Activated naive CD4-positive, alpha-beta T cell (primary cell): ENCODE measurements at places on chromosomes 3 and 15.

DNA sequence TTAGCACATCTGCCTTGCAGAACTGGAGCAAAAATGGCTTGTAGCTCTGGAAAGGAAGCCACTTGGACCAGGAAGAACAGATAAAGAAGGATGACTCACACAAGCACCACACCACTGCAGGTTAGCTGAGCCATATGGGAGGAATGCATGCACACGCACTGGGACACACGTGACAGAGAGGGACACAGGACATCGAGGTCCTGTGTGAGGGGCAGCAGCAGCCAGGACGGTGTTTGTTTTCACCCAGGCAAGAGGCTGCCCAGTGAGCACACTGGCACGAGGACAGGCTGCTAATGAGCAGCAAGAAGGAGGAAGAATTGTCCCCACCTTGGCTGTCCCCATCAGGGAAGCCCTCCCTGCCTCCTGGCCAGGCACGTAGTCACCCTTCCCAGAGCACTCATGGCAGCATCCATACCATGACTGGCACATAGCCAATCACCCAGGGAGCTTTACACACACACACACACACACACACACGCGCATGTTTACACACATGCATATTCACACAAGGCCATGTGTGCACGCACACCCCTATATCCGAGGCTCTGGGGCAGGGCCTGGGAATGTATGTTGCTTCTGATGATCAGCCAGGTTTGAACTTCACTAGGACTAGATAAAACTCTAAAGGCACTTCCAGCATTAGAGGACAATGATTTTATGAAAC is 24.0 kb upstream of the SPTBN5 start:
- DNase-seq, result no peak

GRCh38 chr3:129068291-129068886 is 7.8 kb downstream of the GP9 start:
- DNase-seq, result no peak

GRCh38 chr3:109178708-109179107 is 42.2 kb downstream of the C3orf85 start:
- DNase-seq, result no peak

DNA sequence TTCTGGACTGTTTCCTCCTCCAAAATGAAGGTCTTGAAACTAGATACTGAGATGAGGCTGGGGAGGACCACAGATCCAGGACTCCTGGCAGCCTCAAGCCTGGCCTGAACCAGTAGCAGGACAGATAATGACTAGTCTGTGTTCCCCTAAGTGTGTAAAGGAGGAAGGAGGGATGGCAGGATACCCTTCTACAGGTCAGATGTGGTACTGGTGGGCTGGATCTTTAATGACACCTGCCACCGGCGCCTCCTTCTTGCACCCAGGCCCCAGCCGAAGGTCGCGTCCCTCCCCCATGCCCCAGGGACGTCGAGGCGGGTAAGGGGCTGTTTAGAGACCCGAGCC is 556 bp downstream of the USP19 start:
- no peak for DNase-seq

- DNase-seq, result no peak
Measured at GRCh38 chr15:88498996-88499395, 31.5 kb downstream of the MRPS11 start.

GRCh38 chr15:62624547-62625378 is 417.8 kb upstream of the TPM1 start:
- DNase-seq, result no peak

- no peak for DNase-seq
Measured at GRCh38 chr3:131107637-131108433, 81.2 kb downstream of the NEK11 start.

- DNase-seq, result no peak
Measured at GRCh38 chr15:37524601-37525000, 409.8 kb upstream of the TMCO5A start.

DNA sequence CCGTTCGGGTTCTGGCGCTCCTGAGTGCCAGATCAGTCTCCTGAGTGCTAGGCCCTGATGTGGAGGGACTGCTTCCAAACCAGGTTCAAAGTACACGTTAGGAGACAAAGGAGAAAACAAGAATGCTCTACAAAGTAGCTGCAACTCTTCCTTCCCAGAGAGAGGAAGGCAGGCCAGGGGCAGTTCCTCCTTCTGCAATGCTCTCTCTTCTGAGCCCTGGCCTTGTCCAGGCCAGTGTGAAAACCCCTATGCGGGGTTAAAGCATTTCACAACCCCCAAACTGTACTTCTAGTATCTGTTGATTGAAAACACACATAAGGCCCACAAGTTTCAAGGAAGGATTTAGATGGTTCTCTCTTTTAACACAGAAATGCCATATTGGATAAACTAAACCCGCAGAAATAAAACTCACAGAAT is 9.7 kb upstream of the CALML4 start:
- DNase-seq, result no peak

GRCh38 chr3:162354356-162354755 is 857.7 kb downstream of the OTOL1 start:
- no peak for DNase-seq

DNA sequence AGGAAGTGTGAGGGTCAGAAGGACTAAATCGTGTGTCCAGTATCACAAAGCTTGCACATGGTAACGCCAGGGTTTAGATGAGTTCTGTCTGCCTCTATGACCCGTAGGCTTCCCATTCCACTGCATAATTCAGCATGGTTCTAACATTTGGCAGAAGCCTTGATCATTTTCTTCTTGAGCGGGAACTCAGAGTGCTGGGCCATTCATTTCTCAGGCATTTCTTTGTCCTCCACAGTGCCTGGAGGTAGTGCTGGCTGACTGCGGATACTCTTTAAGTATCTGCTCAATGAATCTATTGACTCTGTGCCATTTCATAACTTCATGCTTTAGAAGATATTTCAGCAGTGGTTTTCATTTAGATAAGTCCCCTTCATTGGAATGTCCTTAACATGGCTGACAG is 370.2 kb downstream of the EPHB1 start:
- no peak for DNase-seq

DNA sequence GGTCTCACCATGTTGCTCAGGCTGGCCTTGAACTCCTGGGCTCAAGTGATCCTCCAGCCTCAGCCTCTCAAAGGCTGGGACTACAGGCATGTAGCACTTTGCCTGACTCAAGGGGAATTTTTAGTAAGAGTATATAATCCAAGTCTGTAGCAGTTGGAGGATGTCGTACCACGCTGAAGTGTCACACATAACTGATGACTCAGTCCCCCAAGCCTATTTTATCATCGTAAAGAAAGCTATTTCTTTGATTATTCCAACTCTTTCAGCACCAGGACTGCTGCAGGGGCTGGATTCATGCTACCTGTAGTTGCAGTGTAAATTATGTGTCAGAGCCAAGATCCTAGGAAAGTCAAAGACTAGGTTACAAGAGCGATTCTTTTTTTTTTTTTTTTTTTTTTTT is 1.4 kb upstream of the PRKCI start:
- DNase-seq, result no peak

DNA sequence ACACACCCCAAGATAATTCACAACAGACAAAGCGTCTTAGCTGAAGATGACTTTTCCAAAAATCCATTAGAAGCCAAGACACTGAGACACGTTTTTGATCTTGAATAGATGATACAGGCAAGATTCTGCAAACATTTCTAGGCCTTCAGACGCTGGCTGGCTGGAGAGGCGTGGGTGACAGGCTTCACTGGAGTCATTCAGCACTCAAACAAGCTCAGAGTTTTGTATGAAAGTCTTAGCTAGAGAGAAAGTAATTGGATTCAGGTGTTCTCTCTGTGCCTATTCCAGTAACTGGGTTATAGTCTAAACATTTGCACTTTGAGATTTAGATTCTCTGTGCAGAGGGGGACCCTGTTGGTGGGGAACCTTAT is 147.7 kb upstream of the BHLHE40 start:
- DNase-seq, result no peak

GRCh38 chr15:76258460-76258859 is 52.8 kb downstream of the ETFA start:
- DNase-seq, result no peak

DNA sequence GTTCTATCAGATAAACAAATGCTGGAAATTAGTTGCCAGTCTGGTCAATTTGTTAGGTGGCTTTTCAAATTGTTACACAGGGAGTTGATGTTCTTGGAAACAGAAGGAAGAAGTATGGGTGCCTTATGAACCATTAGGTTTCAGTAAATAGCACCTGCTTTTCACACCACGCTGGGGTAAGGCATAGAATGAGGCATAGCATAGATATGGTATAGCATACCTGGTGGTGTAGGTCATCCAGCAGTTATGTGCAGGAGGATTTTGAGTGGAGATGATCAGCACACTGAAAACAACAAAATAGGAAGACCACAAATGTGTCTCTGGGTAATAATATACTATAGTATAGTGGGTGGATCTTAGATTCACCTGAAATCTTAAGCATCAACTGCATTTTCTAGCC is 121.4 kb downstream of the GMPS start:
- DNase-seq, result no peak

DNA sequence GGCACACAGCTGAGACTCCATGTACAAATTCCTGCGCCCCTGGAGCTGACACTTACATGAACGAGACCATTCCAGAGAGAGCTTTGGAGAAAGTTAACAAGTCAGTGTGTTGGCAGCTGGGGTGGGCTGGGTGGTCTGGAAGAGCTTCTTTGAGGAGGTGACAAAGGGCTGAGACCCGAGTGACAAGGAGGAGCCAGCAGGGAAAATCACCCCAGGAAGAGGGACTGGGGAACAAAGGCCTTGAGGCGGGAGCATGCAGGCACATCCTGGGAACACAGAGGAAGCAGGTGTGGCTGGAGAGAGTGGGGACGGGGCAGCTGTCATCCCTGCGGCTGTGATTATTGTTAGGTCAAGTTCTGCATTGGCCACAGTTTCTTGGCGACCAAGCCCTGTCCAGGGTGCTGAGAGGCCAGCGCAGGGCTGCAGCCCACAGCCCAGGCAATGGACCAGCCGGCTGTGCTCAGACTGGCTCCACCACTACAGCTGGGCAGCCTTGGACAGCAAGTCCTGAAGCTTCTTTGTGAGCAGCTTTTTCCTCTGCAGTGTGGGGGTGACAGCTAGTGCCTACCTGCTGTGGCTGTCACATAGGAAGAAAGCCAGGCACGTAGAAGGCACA is 34.2 kb upstream of the PRR23E start:
- DNase-seq, result no peak

DNA sequence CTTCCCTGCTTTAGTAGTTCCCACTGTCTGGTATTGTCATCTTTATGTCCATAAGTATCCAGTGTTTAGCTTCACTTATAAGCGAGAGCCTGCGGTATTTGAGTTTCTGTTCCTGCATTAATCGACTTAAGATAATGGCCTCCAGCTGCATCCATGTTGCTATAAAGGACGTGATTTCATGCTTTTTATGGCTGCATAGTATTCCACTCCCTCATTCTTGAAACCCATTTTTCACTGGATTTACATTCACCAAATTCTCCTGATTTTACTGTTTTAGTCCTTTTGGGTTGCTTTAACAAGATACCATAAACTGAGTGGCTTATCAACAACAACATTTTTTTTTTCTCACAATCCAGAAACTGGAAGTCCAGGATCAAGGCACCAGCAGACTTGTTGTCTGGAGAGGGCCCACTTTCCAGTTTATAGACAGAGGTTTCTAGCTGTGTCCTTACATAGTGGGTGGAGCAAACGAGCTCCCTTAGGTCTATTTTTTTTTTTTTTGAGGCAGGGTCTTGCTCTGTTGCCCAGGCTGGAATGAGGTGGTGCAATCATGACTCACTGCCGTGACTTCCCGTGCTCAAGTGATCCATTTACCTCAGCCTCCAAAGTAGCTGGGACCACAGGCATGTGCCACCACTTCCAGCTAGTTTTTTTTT is 6.1 kb upstream of the TICRR start:
- DNase-seq, result no peak

GRCh38 chr3:73781541-73781940 is 156.8 kb upstream of the PDZRN3 start:
- DNase-seq, result no peak

- DNase-seq, result no peak
Measured at GRCh38 chr15:92365906-92366305, 27.8 kb upstream of the ST8SIA2 start.

GRCh38 chr3:196741249-196741889 is 1.7 kb downstream of the PAK2 start:
- DNase-seq, result no peak

DNA sequence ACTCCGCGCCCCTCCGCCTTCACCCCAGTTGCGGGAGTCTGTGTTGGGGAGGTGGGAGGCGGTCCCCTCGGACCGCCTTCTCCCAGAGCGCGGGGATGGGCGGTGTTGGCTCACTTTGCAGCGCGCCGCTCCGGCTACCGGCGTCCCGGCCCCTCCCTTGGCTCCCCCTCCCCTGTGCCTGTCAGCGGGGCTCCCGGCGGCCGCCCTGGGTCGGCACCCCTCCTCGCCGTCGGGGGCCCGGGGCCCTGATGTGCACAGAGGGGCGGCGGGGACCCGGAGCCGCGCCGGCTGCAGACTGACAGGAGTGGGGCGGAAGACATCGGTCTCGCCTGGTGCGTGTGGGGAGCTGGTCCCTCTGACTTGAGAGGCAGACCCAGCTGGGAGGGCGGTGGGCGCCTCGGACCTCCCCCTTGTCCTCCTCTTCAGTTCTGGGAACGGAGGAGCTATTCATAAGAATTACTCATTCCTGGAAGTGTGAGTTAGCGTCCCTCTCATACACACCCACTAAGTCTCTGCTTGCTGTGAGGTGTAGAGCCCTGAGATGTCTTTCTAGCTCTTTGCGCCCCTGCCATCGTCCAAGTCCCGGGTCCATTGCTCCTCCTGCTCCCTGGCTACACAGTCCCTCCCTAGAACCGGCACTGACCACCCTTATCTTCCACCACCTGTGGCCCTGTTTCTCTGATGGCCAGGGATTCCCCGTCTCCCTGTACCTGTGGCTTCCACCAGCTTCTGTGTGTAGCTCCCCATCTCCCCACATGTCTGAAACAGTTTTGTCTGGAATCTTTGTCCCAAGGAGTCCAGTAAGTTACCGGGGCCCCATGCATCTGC is 42.3 kb upstream of the ROPN1 start:
- DNase-seq, result no peak

- no peak for DNase-seq
Measured at GRCh38 chr3:15198686-15199085, 7.4 kb upstream of the CAPN7 start.

DNA sequence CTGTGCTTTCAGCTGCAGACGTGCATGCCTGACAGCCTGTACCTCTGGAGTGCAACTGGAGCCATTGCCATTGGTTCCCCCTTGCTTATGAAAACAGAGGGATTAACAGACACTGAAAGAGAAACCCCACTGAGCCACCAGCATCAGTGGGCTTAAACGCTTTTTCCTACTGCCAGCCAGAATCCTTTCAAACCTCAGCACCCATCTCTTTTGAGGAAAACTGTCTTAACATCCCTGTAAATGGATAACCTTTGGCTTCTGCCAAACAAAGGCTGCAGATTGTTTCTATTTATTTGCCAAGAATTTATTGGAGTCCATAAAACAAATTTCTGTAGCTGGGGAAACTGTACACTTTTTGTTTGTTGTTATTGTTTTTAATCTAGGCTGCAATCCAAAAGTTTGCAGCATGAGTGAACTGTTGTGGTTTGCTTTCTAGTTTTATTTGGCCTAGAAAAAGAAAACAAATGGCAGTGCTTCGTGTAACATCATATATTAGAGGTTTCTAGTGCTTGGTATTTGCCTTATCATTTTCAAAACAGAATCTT is 369.2 kb upstream of the IL12A start:
- no peak for DNase-seq

GRCh38 chr15:72182673-72183072 is 14.9 kb downstream of the GRAMD2A start:
- no peak for DNase-seq

GRCh38 chr3:64321747-64322146 is 96.5 kb upstream of the PRICKLE2 start:
- no peak for DNase-seq
